ENCODE measurements at places on chromosomes 2 and 18.

- no peak for DNase-seq
Observed at GRCh38 chr2:183019718-183020442, 18.4 kb downstream of the NCKAP1 start.

DNA sequence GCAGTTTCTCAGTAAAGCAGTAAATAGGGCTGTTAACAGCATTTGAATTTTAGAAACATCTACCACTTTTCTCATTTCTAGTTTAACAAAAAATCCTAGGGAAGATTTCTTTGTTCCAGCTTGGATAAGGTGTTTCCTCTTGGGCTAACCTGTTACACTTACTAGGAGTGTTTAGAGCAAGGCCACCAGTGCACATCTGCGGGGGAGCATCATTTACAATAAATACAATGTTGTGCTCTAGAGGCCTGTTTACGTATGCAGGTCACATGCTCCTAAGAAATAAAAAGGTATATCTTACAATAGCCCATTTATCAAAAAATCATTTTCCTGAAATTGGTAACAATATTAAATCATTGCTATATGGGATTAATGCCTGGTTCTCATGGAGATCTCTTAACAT, 8.1 kb downstream of the ZNF638 start:
- DNase-seq, result no peak

DNA sequence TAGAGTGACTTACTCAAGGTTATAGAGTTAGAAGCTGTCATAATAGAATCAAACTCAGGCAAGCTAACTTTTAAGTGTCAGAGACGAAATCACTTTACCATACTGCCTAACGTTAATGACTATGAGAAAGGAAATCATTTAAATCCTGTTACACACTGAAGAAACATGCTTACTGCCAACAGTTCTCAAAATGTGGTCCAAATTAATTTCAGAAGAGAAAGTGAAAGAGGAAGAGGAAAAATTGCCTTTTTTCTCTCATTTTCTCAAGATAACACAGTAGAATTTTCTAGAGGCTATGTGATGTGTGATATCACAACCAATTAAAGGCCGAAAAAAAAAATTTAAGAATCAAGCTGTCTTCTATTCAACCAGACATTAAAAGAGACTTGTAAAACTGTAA, 1362.7 kb upstream of the CHAC2 start:
- DNase-seq, result no peak

DNA sequence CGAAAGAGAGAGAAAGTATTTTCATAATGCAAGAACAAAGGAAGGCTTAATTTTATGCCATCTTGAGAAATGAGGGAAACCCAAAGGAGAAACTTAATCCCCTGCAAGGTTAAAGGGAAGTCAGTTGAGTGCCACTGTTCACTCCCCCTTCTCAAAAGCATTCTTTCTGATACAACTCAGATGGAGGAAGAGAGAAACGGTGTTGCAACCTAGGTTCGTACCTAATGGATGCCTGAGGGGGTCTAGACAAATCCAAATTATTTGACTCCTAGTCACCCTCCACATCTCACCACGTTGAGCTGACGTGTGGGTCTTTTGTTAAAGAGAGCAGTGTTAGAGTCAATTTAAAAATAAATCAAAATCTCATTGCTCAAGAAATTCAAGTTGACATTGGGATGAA, 52.6 kb upstream of the UNC80 start:
- DNase-seq, result no peak

DNA sequence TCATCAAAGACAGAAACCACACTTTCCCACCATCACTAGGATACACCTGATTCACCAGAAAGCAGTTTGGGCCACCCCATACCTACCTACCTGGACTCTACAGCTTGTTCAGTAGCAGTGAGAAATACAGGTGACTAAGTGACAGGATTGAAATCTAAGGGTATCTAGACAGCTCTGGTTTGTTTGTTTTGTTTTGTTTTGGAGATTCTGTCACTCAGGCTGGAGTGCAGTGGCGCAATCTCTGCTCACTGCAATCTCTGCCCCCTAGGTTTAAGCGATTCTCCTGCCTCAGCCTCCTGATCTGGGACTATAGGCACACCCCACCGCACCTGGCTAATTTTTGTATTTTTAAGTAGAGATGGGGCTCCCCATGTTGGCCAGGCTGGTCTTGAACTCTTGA, 3.1 kb downstream of the TTC21B start:
- DNase-seq, result no peak

- no peak for DNase-seq
Observed at GRCh38 chr2:215764441-215765048, 248.8 kb downstream of the MREG start.

- peak; percentile 10 for DNase-seq
Observed at GRCh38 chr18:12410081-12410481, 2.4 kb downstream of the PRELID3A start.

GRCh38 chr2:165274698-165275097, 35.5 kb downstream of the SCN2A start:
- DNase-seq, result peak; percentile 82

- no peak for DNase-seq
Observed at GRCh38 chr2:30786923-30787685, 20.1 kb downstream of the CAPN13 start.

DNA sequence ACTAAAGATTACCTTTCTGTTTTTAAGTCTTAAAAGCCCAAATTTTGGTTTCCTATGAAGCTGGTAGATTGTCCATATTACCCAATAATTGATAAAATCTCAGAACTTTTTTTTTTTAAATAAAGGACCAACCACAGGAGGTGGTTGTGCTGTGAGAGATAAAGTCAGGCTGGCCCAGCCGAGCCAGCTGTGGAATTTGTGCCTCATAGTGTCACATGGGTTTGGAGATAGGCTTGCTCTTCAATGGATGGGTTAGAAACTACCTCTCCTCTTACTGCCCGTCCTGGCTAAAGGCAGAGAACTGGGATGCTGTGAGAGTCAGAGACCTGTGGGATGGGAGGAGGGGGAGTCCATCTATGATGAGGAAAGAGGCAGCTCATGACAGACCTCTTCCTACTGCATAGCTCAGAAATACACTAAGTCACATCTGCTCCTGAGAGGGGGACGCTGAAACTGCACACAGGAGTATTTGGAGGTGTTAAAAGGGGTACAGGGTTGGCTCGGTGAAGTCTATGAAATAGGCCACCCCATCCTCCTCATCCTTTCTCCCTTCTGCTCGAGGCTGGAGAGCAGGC, 99.7 kb upstream of the MGAT4A start:
- no peak for DNase-seq

- no peak for DNase-seq
Observed at GRCh38 chr2:42848265-42848664, 55.9 kb upstream of the HAAO start.

DNA sequence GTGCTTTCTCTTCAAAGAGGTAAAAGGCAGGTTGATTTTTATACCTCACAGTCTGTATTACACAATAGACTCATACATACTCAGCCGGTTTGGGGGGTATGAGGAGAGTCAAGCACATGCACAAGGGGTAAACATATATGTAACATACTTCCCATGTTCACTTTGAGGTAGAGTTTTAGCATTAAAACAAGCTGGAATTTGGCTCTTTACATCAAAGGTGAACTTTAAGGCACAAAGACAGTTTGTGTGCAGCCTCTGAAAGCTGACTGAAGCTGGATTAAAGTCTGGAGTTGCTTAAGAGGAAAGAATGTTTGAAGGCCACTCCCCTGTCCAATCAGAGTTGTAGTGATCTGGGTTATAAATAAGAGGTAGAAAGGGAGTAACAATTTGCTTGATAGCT, 282.0 kb downstream of the DPP10 start:
- DNase-seq, result no peak

- DNase-seq, result no peak
Observed at GRCh38 chr2:182444170-182444569, 17.3 kb upstream of the PDE1A start.

GRCh38 chr2:221235941-221236340, 336.2 kb downstream of the EPHA4 start:
- no peak for DNase-seq

- DNase-seq, result no peak
Observed at GRCh38 chr2:18559531-18560030, 872 bp downstream of the RDH14 start.

GRCh38 chr2:118310681-118311429, 222.6 kb downstream of the INSIG2 start:
- DNase-seq, result no peak

- peak; percentile 33 for DNase-seq
Observed at GRCh38 chr2:130864830-130865800, 28.4 kb downstream of the ARHGEF4 start.

GRCh38 chr2:10876394-10876793, 35.3 kb upstream of the KCNF1 start:
- no peak for DNase-seq

GRCh38 chr2:39492095-39492590, 55.1 kb upstream of the MAP4K3 start:
- no peak for DNase-seq

DNA sequence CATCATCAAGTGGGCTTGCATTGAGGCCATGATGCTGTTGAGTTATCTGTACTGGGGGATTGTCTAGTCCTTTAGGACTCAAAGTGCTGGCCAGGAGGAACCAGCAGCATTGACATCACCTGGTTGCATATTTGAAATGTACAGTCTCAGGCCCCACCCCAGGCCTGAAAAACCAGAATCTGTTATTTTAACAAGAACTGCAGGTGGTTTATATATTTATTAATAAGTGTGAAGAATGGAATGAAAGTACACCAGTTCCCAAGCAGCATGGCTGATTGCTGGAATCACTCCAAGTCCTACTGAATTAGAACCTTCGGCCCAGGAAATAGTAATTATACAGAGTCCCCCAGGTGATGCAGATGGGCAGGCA, 2.8 kb downstream of the IL1F10 start:
- DNase-seq, result no peak

DNA sequence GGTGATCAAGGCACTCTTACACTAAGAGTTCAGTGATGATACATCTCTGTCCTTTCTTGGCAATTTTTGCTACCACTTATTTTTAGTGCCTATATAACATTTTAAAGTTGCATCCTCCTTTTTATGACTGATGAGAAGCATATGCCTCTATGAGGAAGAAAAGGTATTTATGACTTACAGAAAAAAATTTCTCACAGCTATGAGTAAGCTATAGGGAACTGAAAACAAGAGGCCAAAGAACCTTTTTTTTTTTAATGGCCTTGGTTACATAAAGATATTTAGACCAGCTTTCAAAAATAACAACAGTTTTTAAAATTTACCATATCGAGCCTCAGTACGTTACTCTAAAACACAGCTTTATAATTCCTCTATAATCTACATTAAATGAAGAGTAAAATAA, 21.3 kb downstream of the MBD5 start:
- no peak for DNase-seq

DNA sequence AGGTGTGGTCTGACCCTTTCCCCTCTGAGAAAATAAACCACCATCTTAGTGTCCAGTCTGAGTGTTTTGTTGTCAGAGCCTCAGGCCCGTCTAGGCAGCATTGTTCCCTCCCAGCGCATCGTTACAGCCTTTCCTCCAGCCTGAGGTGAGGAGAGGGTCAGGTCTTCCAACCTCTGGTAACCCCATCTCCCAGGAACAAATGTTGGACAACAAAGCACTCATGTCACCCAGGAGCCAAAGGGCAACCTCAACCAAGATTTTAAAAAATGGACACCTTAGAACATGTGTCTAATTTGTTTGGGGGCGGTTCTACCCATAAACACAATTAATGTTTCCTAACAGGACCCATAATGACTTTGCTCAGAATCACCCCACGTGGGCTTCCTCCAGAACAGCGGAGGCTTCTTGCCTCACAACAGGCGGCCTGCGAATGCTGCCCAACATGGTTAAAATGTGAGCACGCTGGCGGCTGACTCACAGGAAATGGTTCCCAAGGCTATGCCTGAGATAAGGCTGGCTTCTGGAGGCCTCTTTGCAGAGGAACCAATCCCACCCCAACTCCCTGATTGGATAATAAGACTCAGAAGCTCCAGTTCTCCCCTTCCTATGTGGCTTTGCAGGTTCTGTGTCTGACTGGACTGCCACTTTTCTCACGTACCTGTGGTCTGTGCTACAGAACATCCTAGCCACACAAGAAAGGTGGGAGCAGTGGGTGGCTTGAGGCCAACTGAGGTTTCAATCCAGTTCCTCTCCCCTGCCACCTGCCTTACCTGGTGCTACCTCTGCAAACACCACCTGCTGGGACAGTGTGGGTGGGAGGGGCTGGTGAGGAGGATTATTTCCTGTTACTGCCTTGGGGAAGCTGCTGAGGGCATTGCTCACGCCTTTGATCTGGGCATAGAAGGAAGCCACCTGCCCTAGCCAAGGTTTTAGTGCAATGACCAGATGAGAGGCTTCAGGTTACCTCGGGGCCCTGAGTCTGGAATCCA, 108.8 kb downstream of the B3GNT2 start:
- no peak for DNase-seq

DNA sequence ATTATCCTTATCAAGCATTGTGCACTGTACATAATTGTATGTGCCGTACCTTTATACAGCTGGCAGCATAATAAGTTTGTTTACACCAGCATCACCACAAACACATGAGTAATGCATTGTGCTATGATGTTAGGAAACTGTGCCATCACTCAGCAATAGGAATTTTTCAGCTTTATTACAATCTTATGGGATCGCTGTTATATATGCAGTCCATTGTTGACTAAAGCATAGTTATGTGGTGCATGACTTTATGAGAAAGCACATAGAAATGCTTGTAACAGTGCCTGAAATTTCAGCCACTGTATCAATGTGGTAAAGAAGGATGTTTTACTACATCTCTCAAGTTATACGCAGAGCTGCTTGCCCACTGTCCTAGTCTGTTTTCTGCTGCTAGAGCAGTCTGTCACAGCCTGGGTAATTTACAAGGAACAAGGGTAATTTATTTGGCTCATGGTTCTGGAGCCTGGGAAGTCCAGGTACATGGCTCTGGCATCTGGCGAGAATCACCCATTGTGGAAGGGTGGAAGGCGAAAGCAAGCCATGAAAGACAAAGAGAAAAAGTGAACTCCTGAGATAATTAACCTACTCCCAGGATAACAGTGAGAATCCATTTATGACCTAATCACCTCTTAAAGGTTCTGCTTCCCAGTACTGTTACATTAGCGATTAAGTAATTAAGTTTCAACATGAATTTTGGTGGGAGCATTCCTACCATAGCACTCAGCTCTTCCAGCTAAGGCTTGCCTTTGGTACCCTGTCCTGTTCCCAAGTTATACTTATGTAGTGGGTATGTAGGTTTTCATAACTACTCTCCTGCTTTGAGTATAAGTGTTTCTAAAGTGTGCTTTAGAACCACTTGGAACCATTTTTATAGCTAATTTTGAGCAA, 4.6 kb downstream of the MAP3K20 start:
- no peak for DNase-seq

DNA sequence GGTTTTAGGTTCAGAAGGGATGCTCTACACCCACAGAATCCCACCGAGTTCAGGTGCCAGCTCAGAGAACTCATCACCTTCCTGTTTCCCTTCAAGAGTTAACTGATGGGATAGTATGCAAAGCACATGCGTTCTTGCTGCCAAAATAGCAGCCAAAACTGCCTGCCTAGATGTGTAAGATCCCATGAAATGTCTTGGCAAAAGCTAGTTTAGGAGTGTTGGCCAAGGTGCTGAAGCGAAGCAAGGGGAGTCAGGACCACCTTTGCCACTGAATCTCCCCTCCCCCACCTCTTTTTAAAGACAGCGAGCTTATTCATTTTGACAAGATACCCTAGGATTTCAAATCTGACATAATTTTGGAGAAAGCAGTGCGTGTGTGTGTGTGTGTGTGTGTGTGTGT, 2.1 kb downstream of the DOCK10 start:
- no peak for DNase-seq

- no peak for DNase-seq
Observed at GRCh38 chr18:73245345-73245744, 377.6 kb upstream of the NETO1 start.

- DNase-seq, result no peak
Observed at GRCh38 chr2:51153236-51153635, 121.3 kb upstream of the NRXN1 start.

GRCh38 chr2:207854484-207855440, 85.1 kb upstream of the FZD5 start:
- no peak for DNase-seq
